ENCODE measurements at places on chromosomes 2 and 18.

- DNase-seq = no peak
These were observed 4.7 kb downstream of the CDH19 start for GRCh38 chr18:66599190-66599589.

GRCh38 chr18:48753691-48754090 is 197.1 kb downstream of the SMAD7 start:
- DNase-seq = no peak

- DNase-seq = no peak
These were observed 5.8 kb upstream of the COLEC12 start for GRCh38 chr18:506264-506663.

DNA sequence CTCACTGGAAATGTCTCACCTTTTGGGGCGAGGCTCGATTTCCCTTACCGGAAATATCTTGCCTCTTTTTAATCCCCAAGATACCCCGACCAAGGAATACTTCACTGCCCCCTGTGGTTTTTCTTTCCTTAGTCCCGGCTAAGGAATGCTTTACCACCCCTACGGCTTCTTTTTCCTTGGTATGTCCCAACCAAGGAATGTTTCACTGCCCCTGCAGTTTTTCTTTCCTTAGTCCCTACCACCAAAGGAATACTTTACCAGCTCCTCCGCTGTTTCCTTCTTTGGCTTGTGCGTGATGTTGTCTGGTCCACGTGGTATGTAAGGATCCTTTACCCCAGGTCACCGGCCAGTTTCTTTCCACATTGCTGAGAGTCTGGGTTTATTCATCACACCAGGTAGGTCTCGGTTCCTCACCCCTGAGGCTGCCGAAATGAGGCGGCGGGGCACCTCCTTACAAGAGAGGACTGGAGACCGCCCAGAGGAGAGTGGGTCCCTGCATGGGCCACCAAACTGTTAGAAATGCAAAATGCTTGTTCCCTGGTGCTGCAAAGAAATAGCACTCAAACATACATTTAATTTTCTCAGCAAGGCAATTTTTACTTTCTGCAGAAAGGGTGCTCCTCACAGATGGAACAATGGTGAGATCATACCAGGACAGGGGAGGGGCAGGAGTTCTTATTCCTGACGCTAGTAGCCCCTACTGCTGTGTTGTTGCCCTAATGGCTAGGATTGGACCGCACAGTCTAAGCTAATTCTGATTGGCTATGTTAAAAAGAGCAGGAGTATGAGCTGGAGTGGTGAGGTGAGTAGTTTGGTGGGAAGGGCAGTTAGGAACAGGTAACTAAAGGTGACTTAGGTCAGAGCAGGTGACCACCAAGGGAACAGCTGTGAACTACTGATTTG is 33.4 kb upstream of the CLASP1 start:
- no peak for DNase-seq

DNA sequence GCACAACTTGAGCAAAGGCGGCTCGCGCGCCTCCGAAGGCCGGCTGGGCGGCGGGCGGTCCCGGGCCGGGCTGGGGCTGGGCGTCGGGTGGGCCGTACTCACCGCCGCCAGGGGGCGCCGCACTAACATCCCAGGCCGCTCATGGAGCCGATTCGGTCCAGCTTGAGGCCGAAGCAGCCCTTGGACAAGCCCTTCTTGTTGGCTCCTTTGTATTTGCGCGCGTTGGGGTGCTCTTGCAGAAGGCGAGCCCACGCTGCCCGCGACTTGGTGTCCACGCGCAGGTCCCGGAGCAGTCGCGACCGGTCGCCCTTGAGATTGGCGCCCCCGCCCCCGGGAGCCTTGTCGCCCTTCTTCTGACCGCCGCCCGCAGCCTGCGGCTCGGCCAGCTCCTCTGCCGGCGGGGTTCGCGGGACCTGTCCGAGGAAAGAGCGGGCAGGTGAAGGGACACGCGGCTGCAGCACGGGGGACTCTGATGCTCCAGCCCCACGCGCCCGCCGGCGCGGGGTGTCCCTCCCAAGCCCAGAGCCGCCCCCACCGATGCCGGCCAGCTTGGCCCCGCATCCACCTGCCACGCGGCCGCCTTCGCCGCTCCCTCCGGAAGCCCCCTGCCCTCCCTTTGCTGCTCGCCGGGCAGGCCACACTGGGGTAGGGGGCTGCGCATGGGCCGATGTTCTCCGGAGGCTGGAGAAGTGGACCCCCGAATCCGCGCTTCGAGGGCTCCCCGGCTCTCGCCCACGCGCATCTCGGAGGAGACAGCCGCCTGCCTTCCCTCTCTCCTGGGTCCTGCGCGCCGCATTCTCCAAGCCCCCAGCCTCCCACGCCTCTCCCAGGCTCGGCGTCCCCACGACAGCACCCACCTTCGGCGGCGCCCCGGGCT is 655 bp downstream of the NPPC start:
- peak; percentile 85 for DNase-seq

DNA sequence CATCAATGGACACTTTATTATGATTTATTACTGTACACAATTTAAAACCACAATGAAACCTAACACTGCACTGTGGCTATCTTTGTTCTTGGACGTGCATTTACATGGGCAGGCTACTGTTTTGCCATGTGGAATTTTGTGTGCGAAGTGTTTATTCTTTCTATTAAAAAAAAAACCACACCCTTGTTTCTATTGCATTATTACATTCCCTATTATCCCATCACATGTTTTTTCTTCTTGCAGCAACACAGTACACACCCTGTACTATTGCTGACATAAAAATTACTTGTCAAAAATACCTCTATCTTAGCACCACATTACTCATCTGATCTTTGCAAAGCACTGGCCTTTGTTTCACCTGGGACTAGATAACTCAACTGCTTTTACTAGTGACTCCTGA is 1.5 kb downstream of the RNF152 start:
- no peak for DNase-seq

GRCh38 chr2:217826520-217826919 is 176.3 kb downstream of the TNS1 start:
- DNase-seq = no peak

DNA sequence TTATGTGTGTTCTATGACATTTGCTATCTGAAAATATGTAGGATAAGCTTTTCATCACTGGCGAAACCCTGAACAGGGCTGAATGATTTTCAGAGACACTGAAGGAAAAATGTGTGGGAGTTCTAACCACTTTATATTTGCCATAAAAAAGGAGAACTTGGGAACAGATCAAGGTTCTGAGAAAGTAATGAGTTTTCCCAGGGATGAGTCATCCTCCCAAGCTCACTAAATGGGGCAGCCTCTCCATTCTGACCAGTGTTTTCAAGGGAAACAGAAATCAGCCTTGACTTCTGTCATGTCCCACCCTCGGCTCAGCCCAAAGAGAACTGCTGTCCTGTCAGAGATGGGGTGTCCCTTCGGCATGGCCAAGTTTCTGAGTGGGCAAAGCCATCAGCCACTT is 2109.8 kb upstream of the CELF4 start:
- no peak for DNase-seq

DNA sequence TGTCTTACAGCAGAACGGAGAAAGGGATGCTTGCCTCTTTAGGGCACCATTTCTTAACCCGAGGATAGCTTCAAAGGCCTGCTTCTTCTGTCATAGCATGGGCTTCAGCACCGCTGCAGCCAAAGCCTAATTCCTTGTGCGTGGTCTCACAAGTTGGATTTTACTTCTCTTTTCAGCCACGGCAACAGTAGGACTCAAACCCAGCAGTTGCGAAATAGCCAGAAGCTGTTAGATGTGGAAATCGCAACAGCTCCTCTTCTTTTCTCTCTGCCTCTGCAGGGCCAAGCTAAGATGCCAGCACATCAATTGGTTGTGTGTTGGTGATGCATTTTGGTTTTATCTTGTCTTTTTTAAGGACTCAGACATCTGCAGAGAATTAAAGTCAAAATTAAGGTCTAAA is 3.1 kb downstream of the NRXN1 start:
- no peak for DNase-seq

- DNase-seq = no peak
These were observed 157.8 kb downstream of the SMAD2 start for GRCh38 chr18:47772374-47773248.

GRCh38 chr2:6931753-6932152 is 14.5 kb downstream of the RNF144A start:
- DNase-seq = no peak

DNA sequence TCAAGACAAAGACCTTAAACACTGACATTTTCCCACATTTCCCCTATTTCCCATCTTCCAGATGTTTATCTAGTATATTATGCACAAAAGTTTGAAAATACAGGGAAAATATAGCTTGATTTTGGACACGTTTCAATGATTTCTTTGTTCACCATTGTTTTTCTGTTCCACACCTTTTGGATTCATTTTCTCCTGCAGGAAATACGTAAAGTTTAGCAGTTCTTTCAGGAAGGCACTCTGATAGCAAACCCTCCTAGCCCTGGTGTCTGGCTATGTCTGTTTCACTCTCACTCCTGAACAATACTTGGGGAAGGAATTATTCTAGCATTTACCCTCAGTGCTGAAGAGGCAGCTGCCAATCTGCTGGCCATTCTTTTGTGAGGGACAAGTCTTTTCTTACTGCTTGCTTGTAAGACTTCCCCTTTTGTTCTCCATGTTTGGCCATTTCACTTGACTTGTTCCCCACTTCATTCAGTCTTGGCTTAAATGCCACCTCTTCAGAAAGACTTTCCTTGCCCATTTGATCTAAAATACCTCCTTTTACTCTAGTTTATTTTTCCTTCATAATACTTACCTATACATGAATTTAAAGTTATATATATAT is 195.4 kb downstream of the RNF152 start:
- DNase-seq = no peak

- no peak for DNase-seq
These were observed 65.3 kb downstream of the BIRC6 start for GRCh38 chr2:32422133-32422532.

- no peak for DNase-seq
These were observed 2.4 kb downstream of the EVX2 start for GRCh38 chr2:176081376-176081836.

GRCh38 chr2:203936949-203937348 is 386 bp downstream of the ICOS start:
- DNase-seq = no peak

- no peak for DNase-seq
These were observed 49.2 kb downstream of the PLB1 start for GRCh38 chr2:28544922-28545589.

GRCh38 chr2:96145848-96146152 is 560 bp upstream of the DUSP2 start:
- no peak for DNase-seq

Measured in midbrain (tissue), 1 donor.